ENCODE measurements at places on chromosomes 13 and 19. TPM values are rescaled to one million over a fixed set of nuclear protein-coding genes. Genes with fewer than 3 reads are reported as not detected.

LHB gene
- total RNA-seq: not detected

LIPE gene
- 1.5 TPM for total RNA-seq

GJB2 gene
- total RNA-seq: 0.82 TPM

KLK14 gene
- not detected for total RNA-seq

MYO1F gene
- total RNA-seq: 0.23 TPM

FAAP24 gene
- 1.5 TPM for total RNA-seq

C13orf46 gene
- total RNA-seq: 0.12 TPM

ZNF616 gene
- 11.6 TPM for total RNA-seq

AXL gene
- total RNA-seq: 136 TPM

ZNF530 gene
- 4.1 TPM for total RNA-seq

DPRX gene
- not detected for total RNA-seq

DACH1 gene
- under 0.01 TPM for total RNA-seq

KLK3 gene
- total RNA-seq: not detected

PSG6 gene
- total RNA-seq: not detected

DGKH gene
- 5.8 TPM for total RNA-seq

APC2 gene
- 0.08 TPM for total RNA-seq

NALCN gene
- 7.1 TPM for total RNA-seq

POSTN gene
- total RNA-seq: 24.5 TPM

PGLYRP2 gene
- total RNA-seq: not detected

FLT1 gene
- 8.9 TPM for total RNA-seq

SLC25A41 gene
- not detected for total RNA-seq

NOP53 gene
- 70.0 TPM for total RNA-seq

C3 gene
- 14.0 TPM for total RNA-seq

FXYD1 gene
- 8.0 TPM for total RNA-seq

TPTE2 gene
- not detected for total RNA-seq

FAM216B gene
- total RNA-seq: not detected

ZNF578 gene
- 1.4 TPM for total RNA-seq

APLP1 gene
- total RNA-seq: 18.6 TPM

SYNGR4 gene
- total RNA-seq: not detected

PODNL1 gene
- total RNA-seq: 1.1 TPM

ADGRE1 gene
- not detected for total RNA-seq

ODAD3 gene
- 0.94 TPM for total RNA-seq

SIAH3 gene
- total RNA-seq: not detected

MEIS3 gene
- 48.6 TPM for total RNA-seq

ZNF382 gene
- 7.3 TPM for total RNA-seq

SOX1 gene
- not detected for total RNA-seq

WDR88 gene
- total RNA-seq: not detected

CLPTM1 gene
- total RNA-seq: 28.5 TPM

PTPRS gene
- 79.3 TPM for total RNA-seq

YJU2 gene
- total RNA-seq: 11.0 TPM

PSG2 gene
- total RNA-seq: not detected

SH3GL1 gene
- 19.4 TPM for total RNA-seq

SIGLEC14 gene
- not detected for total RNA-seq

VPS36 gene
- total RNA-seq: 14.3 TPM

ARHGEF1 gene
- 19.0 TPM for total RNA-seq

DHDH gene
- total RNA-seq: 0.82 TPM

KLK4 gene
- not detected for total RNA-seq

SLITRK5 gene
- total RNA-seq: not detected

RELB gene
- total RNA-seq: 4.8 TPM
